ENCODE measurements at places on chromosomes 3 and 15.

- DNase-seq = no peak
These were observed 131.3 kb upstream of the KCNMB2 start for GRCh38 chr3:178404961-178405360.

DNA sequence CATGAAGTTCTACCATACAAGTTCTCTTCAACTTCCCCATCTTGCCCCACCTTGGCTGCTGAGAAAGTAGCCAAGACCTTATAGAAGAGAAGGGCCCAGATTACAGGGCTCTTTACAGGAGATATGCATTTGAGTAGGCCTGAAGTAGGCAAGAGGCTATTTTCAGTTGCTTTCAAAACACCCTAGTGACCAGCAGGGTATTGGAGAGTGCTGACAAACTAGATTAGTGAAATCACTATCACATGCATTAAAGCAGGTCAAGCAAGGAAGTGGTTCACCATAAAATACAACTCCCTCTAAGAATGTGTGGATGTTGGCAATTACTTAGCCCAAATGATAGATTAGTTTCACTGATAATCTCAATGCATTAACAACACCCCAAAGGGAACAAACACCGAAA, 2.7 kb upstream of the LZTFL1 start:
- DNase-seq = no peak

DNA sequence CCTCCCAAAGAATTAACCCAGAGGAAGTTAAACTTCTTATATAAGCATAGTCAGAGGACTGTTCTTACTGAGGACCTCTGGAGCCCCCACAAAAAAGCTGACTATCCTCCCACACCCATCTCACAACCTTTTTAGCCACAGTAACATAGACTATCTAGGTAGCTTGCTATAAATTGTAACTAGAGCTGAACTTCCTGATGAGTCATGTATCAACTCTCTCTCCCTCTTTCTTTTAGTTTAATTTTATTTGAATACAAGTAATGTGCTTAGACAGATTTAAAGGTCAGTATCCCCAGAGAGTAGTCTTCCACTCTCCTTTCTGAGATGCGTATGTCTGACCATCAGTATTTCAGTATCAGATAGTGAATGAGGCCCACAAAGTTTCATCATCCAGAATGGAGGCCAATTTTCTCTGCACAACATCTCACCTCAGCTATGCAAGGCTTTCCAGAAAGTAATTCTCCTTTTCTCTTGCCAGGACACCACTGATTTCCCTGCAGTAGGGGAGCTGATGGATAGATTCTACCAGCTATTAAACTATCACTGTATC, 104.0 kb upstream of the MYRIP start:
- DNase-seq = no peak

GRCh38 chr3:175619369-175619768, 760.2 kb downstream of the NAALADL2 start:
- no peak for DNase-seq

DNA sequence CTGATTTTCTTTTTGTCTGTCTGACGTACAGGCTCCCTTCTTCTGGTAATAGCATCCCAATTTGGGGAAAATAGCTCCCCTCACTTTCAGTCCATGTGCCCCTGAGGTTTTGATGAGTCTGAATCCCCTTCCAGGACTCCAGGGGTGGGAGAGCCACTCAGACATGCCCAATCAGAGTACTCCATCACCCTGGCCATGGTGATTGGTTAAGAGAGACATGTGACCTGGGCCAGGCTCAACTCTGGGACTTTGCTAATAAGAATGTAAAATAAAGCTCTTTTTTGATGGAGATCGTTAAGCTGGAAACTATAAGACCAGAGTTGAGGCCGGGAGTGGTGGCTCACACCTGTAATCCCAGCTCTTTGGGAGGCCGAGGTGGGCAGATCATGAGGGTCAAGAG, 9.2 kb upstream of the MEF2A start:
- no peak for DNase-seq

DNA sequence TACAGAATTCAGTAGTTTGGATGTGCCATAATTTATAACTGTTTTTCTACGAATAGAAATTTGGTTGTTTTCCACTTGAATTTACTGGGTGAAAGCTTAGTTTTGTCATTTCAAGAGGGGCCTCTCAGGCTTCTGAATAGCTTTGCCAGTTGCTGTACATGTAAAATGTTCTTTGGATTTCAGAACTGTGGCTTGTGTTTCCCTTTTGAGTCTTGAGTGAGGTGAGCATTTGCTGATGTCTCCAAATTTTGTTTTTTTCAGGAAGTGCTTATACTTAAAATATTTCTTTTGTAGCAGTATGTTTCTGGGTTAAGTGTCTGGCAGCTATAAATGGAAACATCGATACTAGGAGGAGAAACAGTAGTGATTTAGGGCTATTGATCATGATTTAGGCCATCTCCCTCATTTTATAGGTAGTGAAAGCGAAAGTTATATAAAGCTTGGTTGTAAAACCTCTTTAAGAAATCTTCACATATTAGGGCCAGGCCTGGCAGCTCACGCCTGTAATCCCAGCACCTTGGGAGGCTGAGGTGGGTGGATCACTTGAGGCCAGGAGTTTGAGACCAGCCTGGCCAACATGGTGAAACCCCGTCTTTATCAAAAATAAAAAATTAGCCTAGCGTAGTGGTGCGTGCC, 9.2 kb upstream of the TRAK1 start:
- no peak for DNase-seq

- DNase-seq = no peak
These were observed 11.6 kb upstream of the PLSCR4 start for GRCh38 chr3:146262371-146263110.

- DNase-seq = no peak
These were observed 40.1 kb downstream of the OXSR1 start for GRCh38 chr3:38205472-38205805.

DNA sequence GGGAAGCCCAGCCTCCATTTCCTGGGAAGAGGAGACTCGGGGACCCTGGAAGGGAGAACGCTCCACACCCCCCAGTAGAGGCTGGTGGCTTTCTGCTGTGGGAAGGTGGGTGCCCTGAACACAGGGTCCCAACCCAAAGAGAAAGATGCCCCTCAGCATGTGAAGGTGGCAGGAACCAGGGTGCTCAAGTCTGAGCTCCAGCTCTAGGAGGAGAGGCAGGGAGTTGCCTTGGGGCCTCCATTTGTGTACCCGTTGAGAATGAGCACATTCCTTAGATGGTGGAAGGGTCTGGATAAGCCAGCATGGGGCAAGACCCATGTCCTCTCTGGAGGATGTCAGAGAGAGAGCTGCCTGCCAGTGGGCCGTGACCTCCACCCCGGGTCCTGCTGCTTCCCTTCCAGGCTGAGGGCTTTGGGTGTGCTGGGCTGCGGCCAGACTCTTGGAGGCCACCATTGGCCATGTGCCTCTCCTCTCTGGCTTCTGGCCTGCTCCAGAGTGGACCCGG, 212.4 kb downstream of the TBC1D2B start:
- DNase-seq = no peak

GRCh38 chr3:131503320-131503635, 507 bp upstream of the MRPL3 start:
- DNase-seq = no peak

- DNase-seq = no peak
These were observed 222.0 kb upstream of the IL12A start for GRCh38 chr3:159766563-159767185.

GRCh38 chr3:11949351-11949750, 54.8 kb upstream of the SYN2 start:
- no peak for DNase-seq

DNA sequence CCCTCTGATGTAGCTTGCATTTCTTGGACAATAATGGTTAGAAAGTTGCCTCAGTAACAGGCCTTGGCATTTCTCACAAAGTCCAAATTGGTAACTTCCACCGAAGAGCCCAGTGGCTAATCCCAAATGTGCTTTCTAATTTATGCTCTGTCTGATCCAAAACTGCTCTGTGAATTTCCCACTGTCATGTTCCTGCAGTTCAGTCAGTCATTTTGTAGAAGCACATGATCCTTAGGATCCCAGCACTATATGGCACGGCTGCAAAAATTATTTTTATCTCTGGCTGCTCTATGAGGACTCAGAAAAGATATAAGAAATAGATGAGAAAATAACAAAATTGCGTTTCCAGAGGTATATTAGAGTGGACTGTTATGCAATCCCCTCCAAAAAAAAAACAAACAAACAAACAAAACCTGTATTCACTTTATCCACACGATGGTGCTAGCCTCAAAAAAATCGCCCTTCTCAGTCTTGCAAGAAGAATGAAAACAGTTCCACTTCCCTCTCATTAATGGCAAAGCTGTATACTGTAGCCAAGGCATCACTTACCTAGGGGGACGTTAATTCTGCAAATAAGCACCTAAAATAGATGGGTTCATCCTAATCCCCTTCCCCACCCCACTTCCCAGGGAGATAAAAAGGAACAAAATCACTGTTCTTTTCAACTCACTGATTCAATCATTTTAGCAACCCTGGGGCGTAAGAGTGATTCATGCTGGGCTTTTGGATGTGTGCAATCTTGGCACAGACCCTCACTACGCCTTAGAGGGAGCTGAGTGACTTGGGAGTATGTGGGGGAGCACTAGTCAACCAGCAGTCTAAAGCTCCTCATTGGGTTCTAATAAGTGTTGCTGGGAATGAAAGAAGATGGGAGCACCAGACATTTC, 61.3 kb downstream of the TMCO5A start:
- DNase-seq = no peak

DNA sequence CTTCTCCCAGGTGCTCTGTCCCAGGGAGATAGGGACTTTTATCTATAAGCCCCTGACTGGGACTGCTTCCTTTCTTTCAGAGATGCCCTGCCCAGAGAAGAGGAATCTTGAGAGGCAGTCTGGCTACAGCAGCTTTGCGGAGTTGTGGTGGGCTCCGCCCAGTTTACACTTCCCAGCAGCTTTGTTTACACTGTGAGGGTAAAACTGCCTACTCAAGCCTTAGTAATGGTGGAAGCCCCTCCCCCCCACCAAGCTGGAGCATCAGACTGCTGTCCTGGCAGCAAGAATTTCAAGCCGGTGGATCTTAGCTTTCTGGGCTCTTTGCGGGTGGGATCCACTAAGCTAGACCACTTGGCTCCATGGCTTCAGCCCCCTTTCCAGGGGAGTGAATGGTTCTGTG, 253.8 kb upstream of the ARL6 start:
- peak; percentile 26 for DNase-seq

DNA sequence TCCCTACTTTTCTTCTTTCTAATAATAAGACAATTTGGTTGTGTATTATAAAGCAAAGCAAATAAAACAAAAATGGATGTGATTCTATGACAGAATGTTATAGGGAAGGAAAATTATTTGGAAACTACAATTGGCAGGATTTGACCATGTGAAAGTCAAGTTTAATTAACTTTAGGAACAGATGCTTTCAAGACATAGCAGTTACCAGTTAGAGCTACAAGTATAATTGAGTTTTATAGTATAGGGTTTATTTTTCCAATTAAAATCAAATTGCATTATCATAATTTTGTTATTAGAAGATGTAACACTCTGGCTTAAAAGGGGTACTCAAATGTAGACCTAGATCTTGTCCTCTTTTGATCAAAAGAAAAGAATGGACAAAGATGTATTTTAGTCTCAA, 110.9 kb downstream of the ROBO2 start:
- no peak for DNase-seq

- DNase-seq = no peak
These were observed 81.3 kb upstream of the RNF7 start for GRCh38 chr3:141656771-141657170.

DNA sequence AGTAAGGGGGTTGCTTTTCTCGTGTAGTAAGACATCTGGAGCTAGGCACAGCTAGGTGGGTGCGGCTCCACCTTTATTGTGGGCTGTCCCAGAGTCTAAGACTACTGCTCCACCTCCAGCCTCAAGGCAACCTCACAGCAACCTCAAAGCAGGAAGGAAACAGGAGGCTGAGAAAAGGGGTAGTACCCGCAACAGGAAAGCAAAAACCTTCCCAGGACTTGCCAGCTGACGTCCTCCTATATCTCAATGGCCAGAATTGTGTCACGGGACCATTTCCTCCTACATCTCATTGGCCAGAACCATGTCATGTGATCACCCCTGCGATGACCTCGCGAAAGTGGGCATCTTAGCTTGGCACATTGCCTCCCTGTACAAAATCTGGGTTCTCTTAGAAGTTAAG, 4.3 kb upstream of the GPR160 start:
- no peak for DNase-seq

DNA sequence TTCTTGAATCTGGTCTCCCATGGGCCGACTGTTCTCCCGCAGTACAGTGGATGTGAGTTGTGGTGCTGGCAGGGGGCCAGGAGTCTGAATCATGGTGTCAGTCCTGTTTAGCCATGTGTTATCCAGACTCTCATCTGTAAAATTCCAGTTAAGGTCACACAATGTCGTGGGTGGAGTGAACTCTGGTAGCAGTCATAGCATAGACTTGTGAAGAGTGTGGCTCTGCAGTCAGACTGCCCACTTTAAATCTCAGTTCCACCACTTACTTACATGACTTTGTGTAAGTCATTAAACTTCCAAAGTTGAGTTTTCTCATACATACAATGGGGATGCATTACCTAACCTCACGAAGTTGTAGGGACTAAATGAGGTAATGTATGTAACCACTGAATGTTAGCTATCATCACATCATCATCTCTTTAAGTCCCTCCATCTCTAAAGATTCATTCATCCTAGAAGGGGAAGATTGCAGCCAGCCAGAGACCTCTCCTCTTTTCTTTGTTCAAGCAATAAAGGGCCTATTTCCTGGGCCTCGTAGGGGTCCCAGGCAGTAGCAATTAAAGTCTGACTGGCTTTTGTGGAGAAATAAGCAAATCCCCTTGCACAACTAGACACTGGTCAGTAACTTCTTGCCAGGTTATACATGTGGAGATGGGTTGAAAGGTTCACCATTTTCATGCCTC, 93.9 kb downstream of the PCCB start:
- peak; percentile 51 for DNase-seq

DNA sequence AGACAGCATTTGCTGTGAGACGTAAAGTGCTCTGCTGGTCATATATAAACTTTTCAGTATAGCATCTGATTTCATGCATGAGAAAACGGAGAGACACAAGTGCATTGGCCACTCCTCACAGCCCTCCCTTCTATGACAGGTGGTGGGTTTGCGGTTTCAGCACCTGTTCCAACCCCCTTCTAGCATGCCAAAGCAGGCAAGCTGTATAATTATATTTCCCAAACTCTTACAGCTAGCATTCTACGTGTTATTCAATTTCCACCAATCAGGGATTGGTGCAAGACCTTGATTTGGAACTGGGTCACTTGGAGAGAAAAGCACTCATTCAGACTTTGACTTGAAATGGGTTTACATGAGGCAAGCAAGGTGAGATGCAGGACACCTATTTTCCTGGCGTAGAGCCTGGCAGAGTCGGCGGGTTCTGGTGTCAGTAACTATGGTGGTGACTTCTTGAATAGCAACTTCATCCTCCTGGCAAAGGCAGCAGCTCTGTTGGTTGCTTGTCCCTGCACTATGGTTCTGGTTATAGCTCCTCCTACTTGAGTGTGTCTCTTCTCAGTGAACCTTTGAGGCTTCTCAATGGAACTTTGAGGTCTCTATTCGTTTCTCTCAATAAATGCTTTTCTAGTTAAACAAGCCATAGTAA, 356.5 kb downstream of the TBL1XR1 start:
- peak; percentile 38 for DNase-seq

GRCh38 chr3:31882431-31882830, 98.6 kb downstream of the OSBPL10 start:
- no peak for DNase-seq

DNA sequence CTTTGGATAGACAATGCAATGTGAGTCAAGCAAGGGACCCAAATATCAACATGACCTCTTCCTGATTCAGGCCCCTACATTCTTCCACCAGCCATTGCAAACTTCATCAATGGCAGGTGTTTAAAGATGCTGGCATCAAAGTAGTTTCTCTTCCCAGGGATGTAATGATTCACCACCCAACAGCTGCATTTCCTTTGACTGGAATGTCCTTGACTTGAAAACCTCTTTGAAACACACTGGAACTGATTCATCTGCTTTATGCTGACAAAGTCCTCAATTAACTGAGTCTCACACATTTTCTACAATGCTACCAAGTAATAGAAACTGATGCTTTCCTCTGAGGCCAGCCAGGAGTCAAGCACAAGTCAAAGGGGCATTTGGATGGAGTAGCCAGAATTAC, 385.5 kb downstream of the GBE1 start:
- no peak for DNase-seq

Data from left hindlimb (tissue), 1 donor.